ENCODE measurements at places on chromosomes 16 and 17.

DNA sequence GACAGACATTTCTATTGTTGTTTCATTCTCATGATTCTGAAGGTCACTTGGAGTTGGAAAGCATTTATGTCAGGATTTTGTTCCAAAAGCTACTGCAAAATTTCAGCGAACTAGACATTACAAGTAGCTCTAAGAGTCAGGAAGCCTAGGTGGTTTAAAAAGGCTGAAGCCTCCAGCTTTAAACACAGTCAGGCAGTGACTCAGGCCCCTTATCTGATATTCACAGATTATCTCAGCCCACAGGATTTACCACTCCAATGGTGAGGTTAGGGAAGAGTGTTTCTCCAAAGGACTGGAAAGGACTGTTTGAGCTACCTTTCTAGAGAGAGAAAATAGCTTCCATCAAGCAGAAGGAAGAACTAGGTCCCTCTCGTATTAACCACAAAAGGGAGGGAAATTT is 624.4 kb upstream of the C16orf82 start:
- no peak for DNase-seq

- DNase-seq, result no peak
Observed at GRCh38 chr16:89132194-89133005, 38.7 kb downstream of the ACSF3 start.

GRCh38 chr17:3590231-3590630 is 19.0 kb downstream of the TRPV1 start:
- no peak for DNase-seq

GRCh38 chr16:68421076-68421475 is 27.2 kb downstream of the SMPD3 start:
- DNase-seq, result no peak

Measured in stimulated activated CD4-positive, alpha-beta T cell treated with anti-CD3 and anti-CD28 coated beads, Interleukin-15, amount 100 ng/mL, for 1 hour (primary cell).